Suprapubic skin (tissue), 4 donors: ENCODE measurements at places on chromosomes 6 and 20.

DNA sequence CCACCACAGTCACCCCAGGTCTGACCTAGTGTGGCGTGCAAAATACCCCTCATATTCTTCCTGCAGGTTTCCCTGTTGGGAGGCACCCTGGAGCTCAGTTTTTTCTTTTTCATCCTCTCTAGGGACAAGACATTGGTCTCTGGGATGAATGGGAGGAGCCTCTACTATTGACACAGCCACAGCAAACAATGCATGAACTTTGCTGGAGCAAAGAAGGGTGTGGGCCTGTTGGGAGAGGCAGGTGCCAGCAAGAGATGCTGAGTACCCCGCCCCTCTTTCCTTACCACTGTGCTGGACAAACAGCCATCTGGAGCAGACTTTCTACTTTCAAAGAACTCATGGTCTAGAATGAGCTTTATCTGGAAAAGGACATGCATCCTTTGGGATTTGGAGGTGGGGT lies 10.1 kb downstream of the TGM3 start:
- DNase-seq, result no peak

DNA sequence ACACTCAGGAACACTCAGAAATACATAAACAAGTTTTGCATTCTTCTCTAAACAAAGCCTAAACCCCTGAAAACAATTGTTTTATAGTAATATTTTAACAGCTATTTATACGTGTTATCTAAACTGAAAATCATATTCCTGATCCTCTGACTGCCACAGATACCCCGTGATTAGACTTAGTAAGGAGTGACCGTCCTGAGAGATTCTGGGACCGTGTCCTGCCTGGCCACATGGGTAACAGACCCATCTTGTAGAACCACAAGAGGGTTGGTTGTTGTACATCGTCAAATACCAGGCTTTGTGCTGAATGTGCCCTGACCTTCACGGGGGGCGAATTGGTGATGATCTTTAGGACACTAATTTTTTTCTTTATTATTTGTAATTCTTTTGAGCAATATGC lies 214.4 kb downstream of the TMEM242 start:
- DNase-seq, result no peak

GRCh38 chr6:126553854-126554253 lies 213.9 kb downstream of the CENPW start:
- no peak for DNase-seq

- no peak for DNase-seq
These were observed 6.0 kb downstream of the STMND1 start for GRCh38 chr6:17107863-17108262.

DNA sequence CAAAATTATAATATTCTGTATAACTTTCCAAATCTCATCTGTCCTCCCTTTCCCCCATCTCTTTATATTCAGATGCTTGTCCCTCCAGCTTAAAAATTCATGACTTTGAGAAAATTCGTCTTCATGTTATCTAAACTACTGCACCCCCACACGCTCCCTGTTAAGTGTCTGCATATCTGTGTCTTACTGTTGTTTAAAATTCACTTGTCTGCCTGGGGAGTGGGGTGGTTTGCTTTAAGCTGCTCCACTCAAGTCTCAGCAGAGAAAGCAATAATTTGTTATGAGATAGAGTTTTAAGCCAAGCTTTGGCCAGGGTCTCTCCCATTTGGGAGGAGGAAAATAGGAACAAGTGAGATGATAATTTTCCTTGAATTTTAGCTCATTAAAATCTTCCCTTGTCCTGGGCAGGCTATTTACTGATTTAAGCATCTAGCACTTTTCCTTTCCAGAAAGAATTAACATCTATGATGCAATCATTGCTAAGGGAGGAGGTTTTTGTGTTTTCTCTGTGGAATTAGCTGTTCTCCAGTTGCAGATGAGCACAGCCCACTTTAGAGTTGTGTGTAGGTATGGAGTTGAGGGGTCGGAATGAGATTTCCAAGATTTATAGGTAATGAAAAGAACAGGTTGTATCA lies 36.8 kb downstream of the MTHFD1L start:
- DNase-seq, result no peak
